ENCODE measurements at places on chromosomes 12 and 14.

- no peak for DNase-seq
Observed at GRCh38 chr12:116037941-116038837, 239.3 kb downstream of the MED13L start.

DNA sequence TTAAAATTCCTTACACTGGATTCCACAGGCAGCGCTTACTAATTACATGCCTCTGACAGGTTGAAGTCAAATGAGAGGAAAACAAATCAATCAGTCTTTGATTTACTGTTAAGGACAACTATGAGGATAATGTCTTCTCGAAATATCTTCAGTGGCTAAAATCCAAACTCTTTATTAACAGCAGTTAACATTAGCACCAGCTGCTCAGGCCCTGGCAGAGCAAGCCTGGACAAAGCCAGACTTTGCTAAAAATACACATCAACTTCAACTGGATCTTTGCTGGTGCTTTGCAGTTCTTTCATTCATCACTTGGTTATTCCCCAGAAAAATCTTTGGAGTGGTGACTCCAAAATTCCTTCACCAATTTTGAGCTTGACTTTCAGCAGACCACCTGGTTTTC, 98.7 kb downstream of the HECTD4 start:
- DNase-seq, result no peak

- DNase-seq, result no peak
Observed at GRCh38 chr12:49784756-49785409, 43.3 kb downstream of the NCKAP5L start.

DNA sequence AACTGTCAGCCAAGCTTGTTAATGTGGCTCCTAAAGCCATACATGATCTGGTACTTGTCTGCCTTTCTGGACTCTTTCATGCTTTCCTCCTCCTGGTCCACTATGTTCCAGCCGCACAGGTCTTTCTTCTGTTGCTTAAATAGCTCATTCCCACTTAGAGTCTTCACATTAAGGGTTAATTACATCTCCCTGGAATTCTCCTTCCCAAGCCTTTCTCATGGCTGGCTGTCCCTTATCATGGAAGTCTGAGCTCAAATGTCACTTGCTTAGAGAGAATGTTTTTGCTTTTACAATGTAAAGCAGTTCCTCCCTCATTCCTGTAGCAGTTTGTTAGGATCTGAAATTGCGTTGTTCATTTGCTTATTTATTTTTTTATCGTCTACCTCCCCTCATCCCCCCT, 199.6 kb downstream of the TRHDE start:
- DNase-seq, result no peak

GRCh38 chr12:127538316-127538715, 728.7 kb upstream of the TMEM132C start:
- DNase-seq, result no peak

DNA sequence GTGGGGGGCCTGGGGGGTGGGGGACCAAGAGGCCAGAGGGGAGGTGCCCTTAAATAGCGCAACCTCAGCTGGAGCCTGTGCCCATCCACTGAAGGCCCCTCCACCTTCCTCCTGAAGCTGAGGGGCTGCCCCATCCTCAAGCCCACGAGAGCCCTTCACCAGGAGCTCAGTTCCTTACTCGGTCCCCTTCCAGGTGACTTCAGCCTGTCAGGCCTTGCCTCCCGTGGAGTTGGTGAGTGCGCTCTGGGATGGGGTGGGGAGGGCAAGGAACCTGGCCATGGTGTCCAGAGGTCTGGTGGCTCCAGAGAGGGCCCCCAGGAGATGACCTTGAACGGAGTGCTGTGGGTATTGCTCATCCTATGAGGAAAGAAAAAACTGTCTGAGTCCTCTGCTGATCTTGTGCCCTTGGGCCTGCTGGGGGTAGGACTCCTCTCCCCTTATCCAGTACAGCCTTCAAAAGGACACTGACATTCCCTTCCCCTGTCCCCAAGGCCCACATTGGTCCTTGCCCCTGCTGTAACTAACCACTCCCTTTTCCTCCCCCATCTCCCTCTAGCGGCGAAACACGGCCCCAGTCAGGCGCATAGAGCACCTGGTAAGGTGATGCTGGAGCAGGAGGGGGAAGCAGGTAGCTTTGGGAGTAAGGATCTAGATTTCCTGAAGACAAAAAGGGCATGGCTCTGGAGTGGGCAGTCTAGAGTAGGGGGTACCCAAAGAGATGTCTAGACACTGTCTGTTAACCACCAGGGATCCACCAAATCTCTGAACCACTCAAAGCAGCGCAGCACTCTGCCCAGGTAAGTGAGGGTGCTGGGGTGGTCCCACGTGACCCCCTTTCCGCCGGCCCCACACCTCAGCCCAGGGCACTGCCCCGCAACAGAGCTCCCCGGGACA, 3.6 kb downstream of the TNS2 start:
- DNase-seq, result no peak

DNA sequence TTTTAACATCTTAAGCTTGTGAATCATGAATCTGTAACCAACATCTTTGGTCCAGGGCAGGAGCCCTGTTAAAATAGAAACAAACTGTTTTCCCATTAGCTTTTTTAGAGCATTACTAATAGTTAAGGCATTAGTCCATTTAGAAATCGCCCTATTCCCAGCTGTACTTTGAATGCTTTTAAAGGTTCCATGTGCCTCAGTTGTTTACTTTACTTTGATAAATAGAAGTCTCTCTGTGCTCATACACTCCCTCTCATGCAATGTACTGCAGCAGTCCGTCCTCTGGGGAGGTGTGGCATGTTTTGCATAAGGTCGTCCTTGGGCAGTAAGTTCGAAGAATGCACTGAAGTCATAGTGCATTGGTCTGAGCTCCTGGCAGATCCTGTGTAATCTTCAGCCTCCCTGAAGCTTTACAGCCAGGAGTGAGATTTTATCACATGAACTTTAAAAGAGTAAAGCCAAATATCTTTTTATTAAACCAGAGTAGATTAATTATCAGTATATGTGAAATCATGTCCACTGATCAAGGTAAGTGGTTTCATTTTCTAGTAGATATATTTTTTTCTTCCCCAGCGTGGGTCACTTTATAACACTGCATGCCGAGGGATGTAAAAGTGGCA, 134.7 kb downstream of the FGD4 start:
- peak; percentile 96 for DNase-seq

GRCh38 chr14:50342221-50343078, 30.3 kb downstream of the DMAC2L start:
- peak; percentile 69 for DNase-seq

DNA sequence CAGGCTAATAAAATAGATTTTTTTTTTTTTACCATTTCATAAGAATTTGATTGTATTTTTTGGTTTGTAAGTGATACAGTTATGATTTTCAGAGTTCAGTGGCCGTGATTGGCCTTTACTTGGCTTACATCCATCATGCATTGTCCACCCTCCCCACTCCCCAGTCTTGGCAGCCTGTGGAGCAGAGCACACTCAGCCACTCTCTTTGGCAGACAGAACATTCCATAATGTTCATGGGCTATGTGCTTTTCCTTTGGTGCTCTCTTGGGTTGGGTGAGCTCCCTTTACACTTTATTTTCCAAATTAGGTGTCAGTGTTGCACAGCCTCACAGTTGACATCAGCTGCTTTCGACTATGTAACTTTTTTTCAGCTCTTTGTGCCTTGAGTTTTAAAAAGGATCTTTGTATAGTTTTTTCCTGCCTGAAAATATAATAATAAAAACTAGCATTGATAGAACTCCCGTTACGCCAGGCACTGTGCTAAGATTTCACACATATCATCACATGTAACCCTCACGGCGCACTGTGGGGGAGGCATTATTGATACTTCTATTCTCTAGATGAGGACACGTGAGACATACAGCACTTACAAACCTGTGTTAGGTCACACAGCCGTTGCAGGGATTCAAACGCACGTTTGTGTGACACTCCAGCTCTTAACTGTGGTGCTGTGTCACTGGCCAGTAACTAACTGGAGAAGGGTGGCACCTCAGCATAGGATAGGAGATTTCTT, 21.5 kb downstream of the SUDS3 start:
- no peak for DNase-seq

DNA sequence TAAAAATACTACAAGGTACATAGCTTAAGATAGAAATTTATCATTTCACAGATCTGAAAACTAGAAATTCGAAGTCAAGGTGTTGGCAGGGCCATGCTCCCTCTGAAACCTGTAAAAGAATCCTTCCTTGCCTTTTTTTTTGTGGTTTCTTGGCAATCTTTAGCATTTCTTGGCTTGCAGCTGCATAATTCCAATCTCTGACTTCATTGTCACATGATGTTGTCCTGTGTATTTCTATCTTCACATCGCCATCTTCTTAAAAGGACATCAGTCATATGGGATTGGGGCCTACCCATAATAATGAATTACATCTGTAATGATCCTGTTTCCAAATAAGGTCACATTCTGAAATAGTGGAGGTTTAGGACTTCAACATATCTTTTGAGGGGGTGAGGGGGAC, 250.4 kb downstream of the TMTC2 start:
- no peak for DNase-seq

DNA sequence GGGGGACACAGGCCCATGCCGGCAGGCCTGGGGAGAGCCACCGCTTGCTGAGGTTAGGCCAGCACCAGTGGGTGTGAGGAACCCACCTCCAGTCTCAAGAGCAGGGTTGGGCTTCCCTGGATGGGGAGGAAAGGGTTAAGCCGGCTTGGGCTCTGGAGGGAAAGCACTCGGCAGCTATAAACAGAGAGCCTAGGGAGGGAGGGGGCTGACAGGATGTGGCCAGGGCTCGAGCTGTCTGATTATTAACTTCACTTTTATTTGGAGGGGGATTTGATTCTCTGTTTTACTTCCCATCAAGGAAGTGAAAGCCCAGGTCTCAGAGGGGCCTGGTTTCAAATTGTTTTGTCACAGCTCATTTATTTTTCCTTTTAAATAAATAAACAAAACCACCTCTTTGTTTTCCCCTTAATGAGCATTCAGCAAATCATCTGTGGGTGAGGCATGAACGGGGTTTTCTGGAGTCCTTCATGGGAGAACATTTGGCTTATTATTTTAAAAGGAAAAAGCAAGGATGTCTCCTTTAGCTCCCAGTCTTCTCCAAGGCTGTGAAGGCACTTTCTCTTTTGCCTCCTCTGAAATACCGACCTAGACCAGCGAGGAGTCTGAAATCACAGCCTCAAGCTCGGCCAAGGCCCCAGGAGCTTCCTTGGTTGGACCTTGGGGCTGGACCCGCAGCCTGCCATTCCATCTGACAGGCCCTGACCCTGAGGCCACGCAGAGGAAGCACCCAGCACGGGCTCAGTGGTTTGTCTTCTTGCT, 21.9 kb upstream of the ZFP36L1 start:
- no peak for DNase-seq

DNA sequence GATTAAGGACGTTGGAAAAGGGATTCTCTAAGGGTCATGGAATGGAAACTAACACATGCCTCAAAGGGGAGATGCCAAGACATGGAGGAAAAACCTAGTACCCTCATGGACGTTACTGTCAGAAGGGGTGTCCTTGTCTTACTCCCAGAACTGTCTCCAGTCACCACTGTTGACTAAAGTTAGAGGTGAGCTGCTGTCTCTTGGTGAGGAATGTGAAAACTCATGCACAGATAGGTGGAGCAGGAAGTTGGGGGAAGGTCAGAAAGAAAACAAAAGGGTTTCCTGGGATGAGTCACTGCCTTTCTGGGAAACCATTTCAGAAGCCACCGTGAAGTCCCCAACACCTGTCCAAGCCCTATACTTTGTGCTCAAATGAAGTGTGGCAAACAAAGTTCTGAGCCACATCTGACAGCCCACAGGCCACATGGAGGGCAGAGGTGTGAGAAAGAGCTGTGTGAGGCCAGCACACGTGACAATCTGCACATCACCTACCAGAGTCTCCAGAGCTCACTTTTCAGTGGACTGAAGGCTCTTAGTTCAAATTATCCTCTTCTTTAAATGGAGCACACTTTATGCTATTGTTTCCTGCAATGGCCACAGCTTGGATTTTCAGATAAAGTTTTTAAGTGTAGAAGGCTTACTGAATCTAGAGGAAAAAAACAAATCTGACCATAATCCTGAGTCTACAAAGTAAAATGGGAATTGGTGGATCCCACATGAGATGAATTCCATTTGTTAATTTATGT, 92.9 kb upstream of the EGLN3 start:
- DNase-seq, result no peak

DNA sequence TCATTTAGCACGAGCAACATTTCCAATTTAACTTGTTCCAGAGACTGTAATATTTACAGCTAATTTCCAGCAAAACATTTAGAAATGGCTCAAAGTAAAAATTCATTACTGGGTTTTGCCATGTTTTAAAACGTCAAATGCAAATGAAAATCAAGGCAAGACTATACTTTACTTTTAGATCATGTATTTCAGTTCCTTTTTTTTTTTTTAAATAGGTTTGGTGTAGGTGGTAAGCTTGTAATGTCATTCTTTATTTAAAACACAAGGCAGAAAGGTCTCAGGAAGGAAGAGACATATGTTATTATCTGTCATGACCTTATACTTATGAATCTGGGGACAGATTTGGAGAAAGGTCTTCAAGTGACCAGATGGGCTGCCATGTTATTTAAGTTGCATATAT, 54.1 kb downstream of the GRIP1 start:
- DNase-seq, result no peak

- no peak for DNase-seq
Observed at GRCh38 chr14:33359288-33359881, 420.7 kb downstream of the NPAS3 start.

DNA sequence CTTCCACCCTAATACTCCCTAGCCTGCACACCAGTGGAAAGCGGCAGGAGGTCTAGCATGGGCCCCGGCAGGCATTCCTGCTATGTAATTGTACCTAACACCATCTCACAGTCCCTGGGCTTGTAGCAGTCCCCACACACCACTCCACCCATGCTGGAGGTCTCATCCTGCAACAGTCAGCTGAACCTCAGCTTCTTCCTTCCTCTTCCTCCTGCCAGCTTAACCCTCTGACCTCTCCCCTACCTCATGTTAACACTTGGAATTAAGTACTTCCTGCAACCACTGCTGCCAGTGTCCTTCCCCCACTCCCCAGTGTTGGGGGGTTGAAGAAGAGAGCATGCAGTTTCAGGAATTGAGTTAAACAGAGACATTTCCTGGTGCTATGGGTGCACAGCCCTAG, 7.6 kb downstream of the ADCY4 start:
- DNase-seq, result no peak

DNA sequence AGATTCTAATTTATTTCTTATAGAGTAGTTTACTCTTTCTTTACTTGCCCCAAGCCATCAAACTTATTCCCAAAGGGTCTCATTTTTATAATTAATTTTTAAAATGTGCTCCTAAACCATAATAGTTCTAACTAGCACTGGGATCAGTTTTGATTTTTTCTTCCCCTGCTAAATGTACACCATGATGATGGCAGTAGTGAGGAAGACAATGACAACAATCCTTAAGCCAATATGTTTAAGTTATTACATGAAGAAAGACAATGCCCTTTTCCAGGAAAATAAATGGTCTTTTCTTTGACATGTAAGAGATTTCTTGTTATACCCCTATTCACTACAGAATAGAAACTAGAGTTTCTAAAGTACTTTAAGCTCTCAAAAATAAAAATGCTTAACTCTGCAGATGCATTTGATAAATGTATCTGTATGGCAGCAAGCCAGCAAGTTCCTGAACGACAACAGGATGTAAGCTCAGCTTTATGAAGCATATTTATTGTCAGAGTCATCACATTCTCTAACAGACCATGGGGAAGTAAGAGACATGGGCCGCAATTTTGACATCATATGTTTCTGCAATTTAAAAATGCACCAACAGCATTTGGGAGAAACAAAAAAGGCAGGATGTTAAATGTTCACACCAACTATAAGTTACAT, 36.0 kb upstream of the SNX6 start:
- peak; percentile 89 for DNase-seq
